ENCODE measurements at places on chromosomes 16 and 17.

DNA sequence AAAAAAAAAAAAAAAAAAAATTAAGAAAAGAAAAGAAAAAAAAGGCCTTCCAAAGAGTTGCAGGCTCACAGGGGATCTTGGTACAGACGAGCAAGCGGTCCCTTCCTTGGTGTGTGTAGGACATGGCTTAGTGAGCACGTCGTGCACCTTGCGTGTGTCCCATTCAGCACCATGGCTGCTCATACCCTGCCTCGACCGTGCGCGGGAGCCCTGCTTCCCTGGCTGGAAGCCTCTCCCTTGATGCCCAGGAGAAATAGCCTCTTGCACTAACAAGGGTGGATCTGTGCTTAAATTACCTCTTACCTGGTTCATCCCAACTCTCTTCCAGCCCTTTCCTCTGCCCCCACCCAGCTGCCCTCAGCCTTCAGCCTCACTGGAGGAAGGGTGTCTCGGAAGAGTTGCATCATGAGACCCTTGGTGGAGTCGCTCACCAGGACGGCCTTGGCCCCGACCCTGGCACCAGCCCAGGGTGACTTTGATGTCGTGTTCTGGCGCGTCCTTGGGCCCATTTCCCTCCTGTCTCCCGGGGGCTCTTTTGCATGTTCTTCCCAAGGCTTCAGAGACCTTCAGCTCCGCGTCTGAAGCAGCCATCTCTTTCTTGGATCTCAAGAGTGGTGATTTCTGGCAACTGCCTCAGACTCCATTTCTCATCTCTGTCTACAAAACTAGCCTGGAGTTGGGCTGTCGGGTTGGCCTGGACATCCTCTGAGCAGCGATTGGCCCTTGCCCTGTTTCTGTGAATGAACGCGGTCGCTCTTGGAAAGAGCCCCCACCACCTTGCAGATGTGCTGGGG lies 127.2 kb downstream of the CMIP start:
- no peak for DNase-seq

- DNase-seq: no peak
These were observed 13.2 kb upstream of the VPS35L start for GRCh38 chr16:19542138-19542821.

DNA sequence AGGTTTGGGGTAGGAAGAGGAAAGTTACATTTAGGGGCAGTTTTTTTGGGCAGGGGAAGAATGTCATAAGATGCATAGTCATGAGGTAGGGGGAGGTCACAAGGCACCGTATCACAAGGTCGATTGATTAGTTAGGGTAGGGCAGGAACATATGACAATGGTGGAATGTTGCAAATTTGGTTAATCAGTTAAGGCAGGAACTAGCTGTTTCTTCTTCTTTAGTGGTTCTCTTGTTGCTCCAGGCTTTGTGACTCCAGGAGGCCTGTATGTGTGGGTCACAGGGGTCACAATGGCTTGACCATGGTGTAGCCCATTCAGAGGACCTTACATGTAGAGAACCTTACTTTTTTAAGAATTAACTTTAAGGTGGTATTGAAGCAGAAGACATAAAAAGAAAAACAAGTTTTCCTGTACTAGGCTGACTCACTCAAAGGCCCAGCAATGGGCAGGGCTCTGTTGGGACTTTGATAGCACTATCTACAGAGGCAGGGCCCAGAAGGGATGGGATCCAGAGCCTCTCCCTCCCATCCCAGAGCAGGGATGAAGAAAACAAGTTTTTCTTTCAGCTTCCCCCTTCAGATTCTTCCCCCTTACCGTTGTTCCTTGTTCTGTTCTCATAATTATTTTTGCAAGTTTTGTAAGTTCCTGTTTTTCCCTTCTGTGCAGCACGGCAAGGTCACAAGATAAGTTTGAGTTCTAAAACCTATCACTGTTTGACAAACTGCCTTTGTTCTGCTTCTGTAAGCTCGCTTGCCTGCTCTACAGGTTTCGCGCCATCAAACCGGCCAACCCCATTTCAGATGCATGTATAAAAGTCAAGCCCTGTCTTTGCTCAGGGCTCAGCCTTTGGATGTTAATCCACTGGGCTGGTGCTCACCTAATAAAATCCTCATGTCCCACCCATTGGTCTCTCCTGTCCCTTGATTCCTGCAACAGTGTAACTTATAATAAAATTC lies 45.8 kb upstream of the ATF7IP2 start:
- no peak for DNase-seq

- no peak for DNase-seq
These were observed 10.9 kb downstream of the CDRT4 start for GRCh38 chr17:15456496-15456895.

DNA sequence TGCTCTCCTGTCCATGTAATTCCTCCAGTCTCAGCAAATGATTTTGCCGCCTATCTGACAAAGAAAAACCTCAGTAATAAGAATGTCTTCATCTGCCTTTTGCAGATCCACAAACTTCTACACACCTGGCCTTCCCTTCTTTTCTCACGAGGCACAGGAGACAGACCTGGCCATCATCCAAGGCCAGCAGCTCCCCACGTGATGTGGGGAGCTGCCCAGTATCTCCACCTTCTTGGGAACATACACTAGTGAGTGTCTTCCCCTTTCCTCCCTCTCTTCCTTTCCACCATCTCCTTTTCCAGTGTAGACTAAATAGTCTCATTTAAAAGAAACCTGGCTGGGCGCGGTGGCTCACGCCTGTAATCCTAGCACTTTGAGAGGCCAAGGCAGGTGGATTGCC lies 274.4 kb downstream of the CEP112 start:
- DNase-seq: no peak

GRCh38 chr17:42291129-42291528 lies 2.8 kb downstream of the STAT5A start:
- no peak for DNase-seq

GRCh38 chr16:75921281-75921680 lies 195.0 kb upstream of the CPHXL start:
- DNase-seq: no peak

DNA sequence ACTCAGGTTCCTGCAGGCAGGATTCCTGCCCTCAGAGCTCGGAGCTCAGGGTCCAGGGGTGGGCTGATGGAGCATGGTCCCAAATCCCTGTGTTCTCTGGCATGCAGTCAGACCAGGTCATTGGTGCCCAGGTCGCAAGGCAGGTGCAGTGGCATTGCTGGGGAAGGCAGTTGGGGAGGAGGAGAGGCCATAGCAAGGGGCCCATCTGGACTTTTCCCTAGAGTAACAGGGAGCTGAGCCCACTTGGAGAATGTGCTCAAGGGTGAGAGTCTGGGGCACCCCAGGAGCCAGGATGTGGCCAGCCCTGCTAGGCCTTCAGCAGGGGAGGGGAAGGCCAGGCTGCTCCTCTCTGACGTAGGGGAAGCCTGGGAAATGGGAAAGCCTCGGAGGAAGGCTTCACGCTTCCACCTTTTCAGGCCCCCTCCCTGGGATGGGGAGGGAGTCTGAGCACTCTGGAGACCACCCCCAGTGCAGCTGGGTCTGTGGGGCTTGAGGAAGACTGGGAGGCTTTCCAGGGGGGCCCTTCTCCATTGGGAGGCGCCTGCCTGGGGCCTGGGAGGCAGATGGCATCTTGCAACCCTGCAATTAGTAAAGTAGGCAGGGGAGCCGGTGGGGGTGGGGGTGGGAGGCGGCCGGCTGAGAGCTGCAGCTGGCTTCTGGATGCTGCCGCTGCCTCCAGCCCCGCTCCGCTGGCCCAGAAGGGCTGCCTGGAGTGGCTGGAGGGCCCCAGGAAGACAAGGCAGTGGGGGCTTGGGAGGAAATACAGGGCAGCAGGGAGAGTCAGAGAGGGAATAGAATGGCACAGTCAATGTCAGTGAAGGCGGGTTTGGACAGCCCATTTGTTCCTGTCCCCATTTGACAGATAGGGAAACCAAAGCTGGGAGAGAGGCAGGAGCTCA lies 21.1 kb upstream of the DOK4 start:
- DNase-seq: no peak

DNA sequence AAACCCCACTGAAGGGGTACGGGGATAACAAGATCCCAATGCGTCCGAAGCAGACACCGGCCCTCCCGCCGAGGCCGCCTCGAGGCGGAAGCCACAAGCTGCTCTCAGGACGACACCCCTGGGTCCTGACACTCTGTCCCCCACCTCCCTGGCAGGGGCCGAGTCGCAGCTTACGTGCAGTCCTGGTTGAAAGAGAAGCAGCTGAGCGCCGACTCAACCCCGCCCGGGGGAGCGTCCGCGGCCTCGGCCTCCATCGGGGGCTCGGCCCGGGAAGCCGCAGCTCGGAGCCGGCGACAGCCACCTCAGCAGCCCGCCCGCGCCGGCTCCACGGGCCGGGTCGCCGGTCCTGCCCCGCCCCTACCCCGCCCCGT lies at the start of gene WIPI1:
Gene WIPI1 (minus strand): TSS at position 329 of the 371 bp plus-strand sequence. CDS start 75 bp downstream, at position 254.
- DNase-seq: no peak

DNA sequence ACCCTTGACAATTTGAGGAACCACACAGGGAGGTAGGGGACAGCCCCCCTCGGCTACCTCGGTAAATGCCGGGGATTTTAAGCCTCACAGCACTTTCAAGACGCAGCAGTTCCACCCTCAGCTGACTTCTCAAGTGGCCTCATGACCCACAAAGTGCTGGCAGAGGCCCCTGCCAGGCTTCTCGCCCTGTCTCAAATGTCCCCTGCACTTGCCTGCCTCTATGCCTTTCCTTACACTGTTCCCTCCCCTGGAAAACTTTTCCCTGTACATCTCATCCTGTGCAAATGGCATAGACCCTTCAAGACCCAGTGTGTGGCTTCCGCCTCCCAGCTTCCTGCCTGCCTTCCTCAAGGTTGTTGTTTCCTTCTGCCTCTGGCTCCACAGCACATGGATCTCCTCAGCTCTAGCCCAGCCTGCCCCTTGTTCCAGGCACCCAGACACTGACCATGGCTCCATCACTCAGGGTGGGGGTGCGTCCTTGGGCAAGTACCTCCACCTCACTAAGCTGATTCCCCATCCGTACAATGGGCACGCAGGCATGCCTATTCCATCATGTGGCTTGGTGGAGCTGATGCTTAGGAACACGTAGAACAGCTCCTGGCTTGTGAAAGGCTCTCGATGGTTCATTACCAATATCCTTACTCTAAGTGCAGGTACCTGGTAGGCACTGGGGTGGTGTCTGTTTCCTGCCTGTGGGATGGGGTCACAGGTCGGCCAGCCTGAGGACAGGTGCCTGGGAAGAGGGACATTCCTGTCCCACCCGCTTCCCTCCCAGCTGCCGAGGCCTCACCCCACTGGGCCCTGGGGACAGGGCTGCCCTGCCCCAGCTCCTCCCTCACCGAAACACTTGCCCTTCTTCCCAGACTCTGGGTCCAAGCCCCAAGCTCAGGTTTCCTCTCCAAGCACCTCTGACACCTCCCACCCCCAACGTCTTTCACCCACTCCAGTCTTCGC lies 24.0 kb downstream of the MMP15 start:
- DNase-seq: no peak

- no peak for DNase-seq
These were observed 11.3 kb downstream of the ASGR1 start for GRCh38 chr17:7167832-7168231.

DNA sequence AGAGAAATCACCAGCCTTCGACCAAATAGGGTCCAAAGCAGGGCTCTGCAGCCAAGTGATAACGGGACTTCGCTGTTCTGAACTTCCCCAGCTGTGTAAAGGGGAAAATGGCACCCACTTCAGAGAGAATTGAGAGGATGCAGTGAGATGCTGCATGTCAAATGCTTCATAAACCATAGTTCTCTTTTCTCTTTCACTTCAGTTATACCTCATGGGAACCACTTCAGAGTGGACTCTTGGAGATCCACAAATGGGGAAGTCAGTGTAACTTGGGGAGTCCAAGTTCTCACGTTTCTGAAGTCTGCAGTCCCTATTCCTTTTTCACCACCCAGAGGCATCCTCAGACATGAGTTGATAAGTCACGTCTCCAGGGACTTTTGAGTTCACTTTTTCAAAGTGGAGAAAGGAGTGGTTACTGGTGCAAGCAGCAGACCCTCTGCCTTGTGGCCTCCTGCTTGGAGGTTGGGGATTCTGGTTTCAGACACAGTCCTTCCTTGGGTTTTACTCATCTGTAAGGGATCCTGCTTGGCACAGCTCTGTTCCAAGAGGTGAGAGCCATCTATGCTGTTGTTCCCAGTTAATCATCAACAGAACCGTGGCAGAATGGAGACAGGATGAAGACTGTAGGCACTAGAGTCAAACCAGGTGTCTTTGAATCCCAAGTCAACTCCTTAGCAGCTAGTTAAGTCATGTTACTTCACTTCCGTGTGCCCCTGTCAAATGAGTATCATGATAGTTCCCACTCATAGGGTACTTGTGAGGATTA lies 123.4 kb upstream of the NOL11 start:
- no peak for DNase-seq

DNA sequence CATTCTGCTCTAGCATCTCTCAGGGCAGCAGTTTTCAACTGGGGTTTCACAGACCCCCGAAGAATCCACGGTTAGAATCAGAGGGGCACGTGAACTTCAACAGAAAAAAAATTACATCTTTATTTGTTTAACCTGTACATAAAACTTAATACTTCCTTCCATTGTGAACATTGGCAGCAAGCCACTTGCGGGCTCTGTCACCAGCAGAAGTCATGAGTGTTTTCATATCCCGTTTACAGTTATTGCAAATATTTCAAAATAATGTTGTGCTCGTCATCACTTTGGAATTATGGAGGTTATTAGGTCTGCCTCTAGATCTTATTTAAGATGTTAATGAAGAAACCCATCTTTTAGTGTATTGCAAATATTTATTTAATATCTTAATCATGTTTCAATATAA lies 109.8 kb downstream of the SDR42E1 start:
- DNase-seq: no peak

- DNase-seq: no peak
These were observed 8.4 kb upstream of the PIEZO1 start for GRCh38 chr16:88793251-88793954.

- DNase-seq: no peak
These were observed 14.6 kb downstream of the RGS11 start for GRCh38 chr16:261031-261691.

- DNase-seq: no peak
These were observed 139.5 kb downstream of the PRKCB start for GRCh38 chr16:23975293-23975692.

GRCh38 chr17:47707056-47707804 lies 13.3 kb downstream of the TBKBP1 start:
- DNase-seq: no peak

DNA sequence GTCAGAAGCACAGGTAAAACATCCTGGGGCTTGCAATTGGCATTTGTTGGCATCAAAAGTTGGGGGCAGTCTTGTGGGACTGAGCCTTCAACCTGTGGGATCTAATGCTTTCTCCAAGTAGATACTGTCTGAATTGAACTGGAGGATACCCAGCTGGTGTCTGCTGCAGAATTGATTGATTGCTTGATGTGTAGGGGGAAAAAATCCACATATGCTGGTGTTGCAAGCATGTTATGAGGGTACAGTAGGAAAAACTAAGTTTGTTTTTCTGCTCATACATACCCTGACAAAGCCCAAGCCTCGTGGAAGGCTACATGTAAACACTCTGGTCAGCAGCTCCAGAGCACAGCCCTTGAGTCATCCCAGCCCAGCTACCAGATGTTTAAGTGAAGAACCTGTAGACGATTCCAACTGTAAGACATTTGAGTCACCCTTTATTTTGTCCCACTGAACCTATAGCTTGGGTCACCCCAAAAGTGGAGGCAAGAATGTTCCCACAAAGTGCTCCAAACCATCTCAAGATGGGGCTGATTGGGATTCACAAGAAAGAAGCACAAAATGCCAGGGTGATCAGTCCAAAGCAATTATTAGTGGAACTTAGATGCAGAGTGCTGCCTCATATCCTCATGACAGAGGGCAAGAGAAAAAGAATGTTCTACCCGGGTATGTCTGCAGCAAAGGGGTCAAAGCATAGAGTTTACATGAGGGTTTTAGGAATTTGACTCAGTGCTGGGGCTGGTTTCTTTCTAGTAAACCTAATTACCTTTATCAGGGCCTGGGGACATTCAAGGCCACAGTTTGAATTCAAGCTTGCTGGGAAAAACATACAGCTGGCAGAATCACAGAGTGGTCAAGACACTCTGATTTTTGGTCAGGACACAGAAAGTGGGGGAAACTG lies 9.6 kb upstream of the APPBP2 start:
- DNase-seq: no peak

- DNase-seq: peak; percentile 14
These were observed 54.3 kb upstream of the SREBF1 start for GRCh38 chr17:17890773-17891759.
